Activated naive CD4-positive, alpha-beta T cell treated with anti-CD3 and anti-CD28 coated beads, Interleukin-2, amount 10 ng/mL, durations not matched to agents 5 hours and 36 hours (primary cell): ENCODE measurements at places on chromosomes 11 and 22. TPM values are rescaled to one million over a fixed set of nuclear protein-coding genes. Genes with fewer than 3 reads are reported as not detected.

PARVB gene
- total RNA-seq, result 21.4 TPM

ESRRA gene
- total RNA-seq, result 37.7 TPM

APOL4 gene
- total RNA-seq, result 0.87 TPM

OSBP2 gene
- total RNA-seq, result 1.0 TPM

PNPLA3 gene
- 0.15 TPM for total RNA-seq

OR8D1 gene
- not detected for total RNA-seq

AQP11 gene
- total RNA-seq, result 0.33 TPM

OR2D2 gene
- not detected for total RNA-seq

KCTD14 gene
- total RNA-seq, result 0.22 TPM

CCDC116 gene
- 0.26 TPM for total RNA-seq

AP5B1 gene
- total RNA-seq, result 28.2 TPM

GP1BB gene
- total RNA-seq, result not detected

PGAP2 gene
- 24.5 TPM for total RNA-seq

ARHGAP20 gene
- total RNA-seq, result not detected

DEPDC7 gene
- total RNA-seq, result 0.31 TPM

GLYATL1 gene
- not detected for total RNA-seq

PYGM gene
- total RNA-seq, result 5.9 TPM

CASP5 gene
- total RNA-seq, result not detected

VPS26B gene
- total RNA-seq, result 63.8 TPM

C22orf31 gene
- not detected for total RNA-seq

GGT1 gene
- total RNA-seq, result 30.8 TPM

PRSS23 gene
- total RNA-seq, result 0.35 TPM

KIRREL3 gene
- total RNA-seq, result not detected

TRIOBP gene
- 39.6 TPM for total RNA-seq

CHRM4 gene
- 0.18 TPM for total RNA-seq

YPEL1 gene
- 13.8 TPM for total RNA-seq

SAA1 gene
- not detected for total RNA-seq

POGLUT3 gene
- total RNA-seq, result 19.6 TPM

FLRT1 gene
- not detected for total RNA-seq

RTCB gene
- total RNA-seq, result 45.6 TPM

KIF18A gene
- total RNA-seq, result 21.5 TPM

EPS8L2 gene
- 20.3 TPM for total RNA-seq

ISX gene
- not detected for total RNA-seq

HEPHL1 gene
- total RNA-seq, result not detected
